ENCODE measurements at places on chromosomes 3 and 15. TPM values are rescaled to one million over a fixed set of nuclear protein-coding genes. Genes with fewer than 3 reads are reported as not detected.

ZNF660 gene
- total RNA-seq, result not detected

CYP8B1 gene
- total RNA-seq, result not detected

TP53BP1 gene
- 42.1 TPM for total RNA-seq

EID1 gene
- 67.8 TPM for total RNA-seq

FAM98B gene
- 19.3 TPM for total RNA-seq

FGD5 gene
- 0.79 TPM for total RNA-seq

GRCh38 chr3:100269001-100269400 lies 8.2 kb downstream of the TBC1D23 start:
- no peak for DNase-seq
- H3K27ac ChIP-seq, result no peak overlapping the region
- no peaks in the 10 kb centered on the region for H3K4me1 ChIP-seq
- no peaks in the 10 kb centered on the region for H3K27me3 ChIP-seq

DNA sequence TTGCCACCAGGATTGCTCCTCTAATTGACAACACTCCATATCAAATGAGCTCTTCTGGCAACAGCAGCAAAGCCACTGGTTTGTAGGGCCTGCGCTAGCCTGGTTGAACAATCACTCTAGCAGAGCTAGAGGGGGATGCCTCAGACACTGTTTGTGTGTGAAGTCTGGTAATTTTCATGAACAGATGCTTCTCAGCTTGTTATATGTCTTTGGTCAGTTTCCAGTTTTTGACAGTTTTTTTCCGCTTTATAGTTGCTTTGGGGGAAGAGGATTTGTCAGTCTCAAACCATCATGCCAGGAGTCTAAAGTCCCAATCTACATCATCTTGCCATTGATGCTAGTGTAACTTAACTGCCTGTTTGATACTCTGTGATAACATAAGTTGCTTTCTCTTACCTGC lies 136.0 kb downstream of the HCN4 start:
- no peaks in the 10 kb centered on the region for H3K4me1 ChIP-seq
- no peak overlapping the region for H3K27ac ChIP-seq
- H3K36me3 ChIP-seq, result no peaks in the 10 kb centered on the region
- no peak overlapping the region for H3K4me3 ChIP-seq

DNA sequence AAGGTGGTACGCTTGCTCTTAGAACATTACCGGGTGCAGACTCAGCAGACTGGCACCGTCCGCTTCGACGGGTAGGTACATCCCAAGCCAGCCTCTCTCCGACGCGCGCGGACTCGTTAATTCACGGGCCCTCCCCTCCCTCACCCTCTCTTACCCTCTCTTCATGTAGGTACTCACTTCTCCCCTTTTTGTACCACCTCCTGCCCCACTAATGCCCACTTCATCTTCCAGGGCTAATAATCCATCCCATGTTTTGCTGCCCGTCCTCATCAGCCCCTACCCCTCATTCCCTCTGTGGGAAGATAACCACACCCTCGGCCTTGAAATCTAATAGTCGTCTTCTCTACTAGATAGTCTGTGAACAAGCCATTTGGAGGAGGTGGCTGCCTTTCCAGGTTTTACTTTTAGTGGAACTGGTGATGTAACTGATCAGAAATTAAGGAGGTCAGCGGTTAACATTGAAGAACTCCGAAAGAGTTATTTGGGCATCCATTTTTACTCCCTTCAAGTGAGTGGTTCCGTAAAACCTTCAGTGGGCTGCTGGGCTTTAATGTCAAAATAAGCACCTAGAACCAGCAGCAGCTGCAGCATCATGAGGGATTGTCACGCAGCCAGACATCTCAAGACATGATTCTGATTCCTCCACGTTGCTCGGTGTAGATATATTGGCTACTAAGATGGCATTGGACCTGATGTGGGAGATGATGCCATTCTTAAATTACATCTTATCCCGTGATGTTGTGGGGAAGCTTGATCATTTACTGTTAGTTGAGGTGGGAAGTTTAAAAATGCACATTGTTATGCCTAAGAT lies 1.3 kb downstream of the FEM1B start:
- H3K36me3 ChIP-seq, result no peaks in the 10 kb centered on the region

- H3K4me1 ChIP-seq, result no peaks in the 10 kb centered on the region
- H3K4me3 ChIP-seq, result no peak overlapping the region
- H3K27me3 ChIP-seq, result no peaks in the 10 kb centered on the region
Observed at GRCh38 chr3:114847564-114847963, 299.5 kb downstream of the ZBTB20 start.

DNA sequence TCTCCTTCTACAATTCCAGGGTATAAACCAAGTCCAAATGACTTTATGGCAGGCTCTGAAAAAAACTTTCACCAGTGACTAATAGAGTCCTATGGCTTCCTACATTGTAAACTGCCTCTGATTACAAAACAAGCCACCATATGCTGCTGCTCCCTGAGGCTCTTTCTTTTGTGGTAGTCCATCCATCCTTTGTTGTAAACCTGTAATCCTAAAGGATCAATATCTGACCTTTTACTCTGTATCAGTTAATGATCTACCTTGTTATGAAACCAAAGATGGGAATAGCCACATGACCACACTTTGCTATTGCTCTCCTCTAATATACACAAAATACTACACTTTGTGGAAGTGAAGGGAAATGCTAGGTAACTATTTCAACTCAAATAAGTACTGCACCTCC lies 434.7 kb upstream of the AGTR1 start:
- H3K4me3 ChIP-seq, result no peak overlapping the region
- H3K27me3 ChIP-seq, result no peaks in the 10 kb centered on the region
- H3K36me3 ChIP-seq, result no peaks in the 10 kb centered on the region
- H3K27ac ChIP-seq, result no peak overlapping the region
- no peak for DNase-seq

- peaks cover 27% of the 10 kb centered on the region for H3K4me1 ChIP-seq
- DNase-seq, result peak; percentile 40
- H3K27ac ChIP-seq, result peak overlapping the region; percentile 99
- H3K27me3 ChIP-seq, result no peaks in the 10 kb centered on the region
Observed at GRCh38 chr15:75455982-75456531, 4.6 kb upstream of the SIN3A start.

DNA sequence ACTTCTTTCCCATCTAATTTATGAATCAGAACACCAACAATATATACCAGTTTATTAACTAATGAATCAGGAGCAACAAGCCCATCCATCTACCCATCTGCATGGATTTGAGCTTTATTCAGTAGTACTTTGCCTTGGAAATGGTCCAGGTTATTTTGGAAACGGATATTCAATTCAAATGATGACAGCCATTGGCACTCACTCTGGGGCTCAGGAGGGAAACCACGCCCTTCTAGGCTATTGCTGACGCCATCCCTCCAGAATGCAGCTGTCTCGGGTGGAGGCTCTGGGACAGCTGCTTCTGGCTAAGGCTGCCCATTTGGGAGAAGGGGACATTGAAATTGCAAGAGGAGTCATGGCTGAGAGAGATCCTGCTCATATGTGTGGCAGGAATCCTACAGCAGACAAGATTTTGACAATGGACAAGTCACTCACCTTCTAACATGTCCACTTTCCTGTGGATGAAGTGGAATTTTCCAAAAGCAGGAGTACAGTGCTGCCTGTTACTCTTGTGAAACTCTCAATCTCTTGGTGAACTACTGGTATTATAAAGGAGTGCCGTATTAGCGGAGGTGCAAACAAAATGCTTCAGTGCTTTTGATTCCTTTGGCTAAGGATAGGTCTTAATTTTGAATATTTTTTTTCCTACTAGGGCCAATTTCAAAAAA lies 29.3 kb upstream of the TRAK1 start:
- no peak overlapping the region for H3K27ac ChIP-seq
- no peak for DNase-seq
- no peaks in the 10 kb centered on the region for H3K36me3 ChIP-seq
- no peaks in the 10 kb centered on the region for H3K27me3 ChIP-seq
- H3K4me1 ChIP-seq, result no peaks in the 10 kb centered on the region

- DNase-seq, result no peak
- H3K4me1 ChIP-seq, result peaks cover 60% of the 10 kb centered on the region
- no peak overlapping the region for H3K4me3 ChIP-seq
- no peaks in the 10 kb centered on the region for H3K27me3 ChIP-seq
- H3K27ac ChIP-seq, result peak overlapping the region; percentile 86
Observed at GRCh38 chr3:195897081-195897852, 11.1 kb downstream of the TNK2 start.

- no peak overlapping the region for H3K27ac ChIP-seq
- H3K4me1 ChIP-seq, result peaks cover 29% of the 10 kb centered on the region
- DNase-seq, result no peak
Observed at GRCh38 chr15:63597821-63598220, 634 bp downstream of the FBXL22 start.
